GM23338 (cell line): ENCODE measurements at places on chromosomes 1 and 21.

- no peak for DNase-seq
Observed at GRCh38 chr1:214640431-214641213, 37.6 kb downstream of the CENPF start.

GRCh38 chr1:214439352-214440119 is 111.9 kb downstream of the PTPN14 start:
- peak; percentile 59 for DNase-seq

DNA sequence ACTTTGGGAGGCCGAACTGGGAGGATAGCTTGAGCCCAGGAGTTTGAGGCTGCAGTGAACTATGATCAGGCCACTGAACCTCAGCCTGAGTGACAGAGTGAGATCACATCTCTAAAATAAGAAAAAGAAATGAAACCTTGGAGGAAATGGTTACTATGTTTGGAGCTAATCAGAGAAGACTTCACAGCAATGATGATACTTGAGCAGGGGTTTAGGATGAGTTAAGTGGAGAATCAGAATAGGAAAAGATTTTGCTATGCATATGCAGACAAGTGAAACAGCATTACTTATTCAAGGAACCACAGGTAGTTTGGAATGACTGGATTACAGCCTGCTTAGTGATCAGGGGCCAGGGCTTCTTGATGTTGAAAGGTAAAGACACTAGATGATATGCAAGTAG is 1.3 kb upstream of the CD5L start:
- no peak for DNase-seq

GRCh38 chr1:35269989-35270289 is 1.4 kb downstream of the ZMYM4 start:
- no peak for DNase-seq

DNA sequence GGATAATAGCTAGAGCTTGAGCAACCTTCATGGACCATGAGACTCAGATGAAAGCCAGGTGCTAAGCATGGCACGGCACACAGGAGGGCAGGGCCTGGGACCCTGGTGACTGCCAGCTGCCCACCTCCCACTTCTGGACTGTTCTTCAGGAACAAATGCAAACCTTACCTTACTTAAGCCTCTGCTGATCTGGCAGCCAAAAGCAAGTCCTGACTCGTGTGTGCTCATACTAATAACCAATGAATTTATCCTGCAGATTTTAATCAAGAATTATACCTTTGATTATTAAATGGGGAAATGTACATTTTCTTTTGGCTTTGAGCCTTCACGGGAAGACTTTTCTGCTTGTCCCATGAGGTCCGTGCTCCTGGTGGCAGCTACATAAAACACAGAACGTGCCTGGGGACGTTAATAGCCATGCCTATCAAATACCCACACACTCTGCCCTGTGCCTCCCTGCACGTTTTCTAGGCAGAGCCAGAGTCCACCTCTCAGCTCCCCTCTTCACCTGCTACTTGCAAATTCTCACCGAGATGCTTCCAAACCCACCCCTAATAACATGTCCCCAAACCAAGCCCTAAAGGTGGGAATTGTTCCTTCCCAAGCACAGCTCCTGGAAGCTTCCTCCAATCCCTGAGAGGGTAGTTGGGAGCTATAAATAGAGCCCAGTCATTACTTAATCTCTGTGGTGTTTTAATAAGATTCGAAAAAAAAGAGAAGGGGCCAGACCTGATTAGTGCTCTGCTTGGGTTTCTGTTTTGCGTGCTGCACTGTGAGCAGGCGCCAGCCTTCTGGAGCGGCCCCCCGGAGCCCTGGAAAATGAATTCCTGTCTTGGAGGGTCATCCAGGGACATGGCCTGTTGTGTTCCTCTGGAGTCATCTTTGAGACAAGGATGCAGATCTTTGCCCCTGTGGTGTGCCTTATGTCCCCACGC is 33.5 kb downstream of the SLC1A7 start:
- DNase-seq: no peak

DNA sequence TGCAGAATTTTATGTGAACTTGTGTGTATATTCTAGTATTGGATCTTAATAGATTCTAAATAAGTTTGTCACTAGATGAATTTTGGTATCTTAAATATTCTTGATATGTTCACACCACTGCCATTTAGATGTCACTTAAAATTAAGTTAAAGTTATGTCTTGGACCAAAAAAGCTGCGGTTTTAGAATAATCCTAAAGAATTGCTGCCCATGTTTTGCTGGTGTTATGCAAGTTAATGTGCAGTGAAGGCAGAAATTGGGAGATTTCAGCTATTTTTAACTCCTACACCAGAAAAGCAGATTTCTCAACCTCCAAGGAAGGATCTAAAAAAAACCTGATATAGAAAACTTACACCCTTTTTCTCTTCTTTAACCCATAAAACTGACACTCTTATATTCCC is 757 bp downstream of the ACADM start:
- DNase-seq: no peak

GRCh38 chr1:232613752-232614381 is 16.1 kb downstream of the SIPA1L2 start:
- DNase-seq: no peak

- peak; percentile 30 for DNase-seq
Observed at GRCh38 chr1:70143048-70143659, 62.2 kb downstream of the LRRC40 start.

DNA sequence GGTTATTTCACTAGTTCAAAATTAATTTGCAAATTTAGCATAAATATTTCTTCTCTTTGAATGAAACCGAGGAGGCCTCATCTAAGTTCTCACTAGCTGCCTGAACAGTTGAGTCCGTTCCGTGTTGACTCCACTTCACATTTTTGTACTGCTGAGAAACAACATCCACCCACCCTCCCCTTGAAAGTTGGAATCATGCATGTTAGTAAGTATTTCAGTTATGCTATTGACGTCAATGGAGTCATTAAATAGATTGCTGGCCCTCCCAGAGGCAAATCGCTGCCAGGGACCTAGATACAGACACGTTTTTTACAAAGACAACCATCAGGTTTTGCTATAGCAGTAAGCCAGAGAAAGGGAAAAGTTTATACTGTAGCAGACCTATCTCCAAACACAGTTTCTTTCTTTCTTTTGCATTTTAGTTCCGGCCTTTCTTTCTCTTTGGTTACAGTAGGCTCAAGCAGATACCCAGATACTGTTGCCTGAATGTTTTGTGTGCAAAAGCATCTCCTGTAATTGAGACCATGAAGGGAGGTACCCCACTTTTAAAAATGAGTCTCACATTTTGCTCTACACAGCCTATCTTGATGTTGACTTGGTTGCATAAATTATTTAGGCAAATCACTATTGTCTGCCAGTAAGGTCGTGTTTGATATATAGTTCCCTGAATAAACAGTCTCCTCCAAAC is 262.6 kb upstream of the SGIP1 start:
- peak; percentile 74 for DNase-seq

GRCh38 chr1:221691261-221691660 is 50.6 kb downstream of the DUSP10 start:
- DNase-seq: no peak
